ENCODE measurements at places on chromosomes 1 and 21. TPM values are rescaled to one million over a fixed set of nuclear protein-coding genes. Genes with fewer than 3 reads are reported as not detected.

DNA sequence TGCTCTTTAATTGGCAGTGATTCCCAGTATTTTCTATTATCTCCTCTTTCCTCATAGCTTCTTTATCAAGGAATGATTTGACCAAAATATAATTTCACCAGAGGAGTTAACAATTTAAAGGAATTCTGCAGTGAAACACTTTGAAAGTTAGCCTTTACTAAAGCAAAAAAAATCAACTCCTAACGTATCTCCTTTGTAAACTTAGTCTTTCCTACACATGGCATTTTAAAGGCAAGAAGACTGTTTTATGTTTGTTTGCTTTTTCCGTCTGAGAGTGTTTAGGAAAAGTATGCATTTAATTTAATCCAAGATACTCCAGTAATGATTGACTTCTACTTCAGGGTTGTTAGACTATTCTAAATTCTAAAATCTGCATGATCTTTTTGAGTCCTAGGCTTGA is 15.9 kb downstream of the ATP6V1G3 start:
- DNase-seq: no peak
- H3K4me1 ChIP-seq: peaks cover 73% of the 10 kb centered on the region
- peak overlapping the region; percentile 76 for H3K4me3 ChIP-seq
- H3K36me3 ChIP-seq: peaks cover 5% of the 10 kb centered on the region
- peak overlapping the region; percentile 99 for H3K27ac ChIP-seq

CCDC17 gene
- 1.1 TPM for total RNA-seq

GRCh38 chr1:75430526-75430925 is 180.4 kb downstream of the SLC44A5 start:
- H3K27me3 ChIP-seq: no peaks in the 10 kb centered on the region
- H3K36me3 ChIP-seq: no peaks in the 10 kb centered on the region
- no peaks in the 10 kb centered on the region for H3K4me1 ChIP-seq
- no peak overlapping the region for H3K27ac ChIP-seq

DNA sequence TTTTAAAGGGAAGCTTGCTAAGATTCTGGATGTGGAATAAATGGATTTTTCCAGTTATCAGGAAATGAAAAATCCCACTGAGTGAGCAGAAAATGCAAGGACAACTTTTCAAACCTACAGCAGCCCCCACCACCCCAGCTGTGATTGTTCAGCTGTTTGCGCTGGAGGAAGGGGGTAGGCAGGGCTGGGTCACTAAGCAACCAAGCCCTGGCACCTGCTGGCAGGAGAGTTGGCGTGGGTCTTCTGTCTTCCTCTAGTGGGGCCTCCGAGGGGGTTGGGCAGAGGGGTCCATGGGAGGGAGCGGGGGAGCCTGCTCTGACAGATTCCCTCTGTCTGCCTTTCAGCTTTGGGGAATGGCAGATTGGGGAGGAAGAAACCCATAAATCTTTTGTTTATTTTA is 45.3 kb downstream of the EIF2D start:
- H3K4me1 ChIP-seq: peaks cover 96% of the 10 kb centered on the region
- DNase-seq: no peak
- peaks cover 3% of the 10 kb centered on the region for H3K27me3 ChIP-seq
- peaks cover 91% of the 10 kb centered on the region for H3K36me3 ChIP-seq

NEXN gene
- 2.5 TPM for total RNA-seq

GRCh38 chr1:86207323-86207722 is 50.8 kb upstream of the COL24A1 start:
- no peaks in the 10 kb centered on the region for H3K36me3 ChIP-seq
- no peak overlapping the region for H3K27ac ChIP-seq
- H3K4me3 ChIP-seq: no peak overlapping the region
- no peaks in the 10 kb centered on the region for H3K4me1 ChIP-seq
- DNase-seq: no peak

GUCA2B gene
- total RNA-seq: not detected

GRCh38 chr1:110555807-110556470 is 37.0 kb upstream of the KCNA10 start:
- H3K36me3 ChIP-seq: no peaks in the 10 kb centered on the region
- H3K27ac ChIP-seq: no peak overlapping the region
- peaks cover 3% of the 10 kb centered on the region for H3K4me1 ChIP-seq
- DNase-seq: no peak

DNA sequence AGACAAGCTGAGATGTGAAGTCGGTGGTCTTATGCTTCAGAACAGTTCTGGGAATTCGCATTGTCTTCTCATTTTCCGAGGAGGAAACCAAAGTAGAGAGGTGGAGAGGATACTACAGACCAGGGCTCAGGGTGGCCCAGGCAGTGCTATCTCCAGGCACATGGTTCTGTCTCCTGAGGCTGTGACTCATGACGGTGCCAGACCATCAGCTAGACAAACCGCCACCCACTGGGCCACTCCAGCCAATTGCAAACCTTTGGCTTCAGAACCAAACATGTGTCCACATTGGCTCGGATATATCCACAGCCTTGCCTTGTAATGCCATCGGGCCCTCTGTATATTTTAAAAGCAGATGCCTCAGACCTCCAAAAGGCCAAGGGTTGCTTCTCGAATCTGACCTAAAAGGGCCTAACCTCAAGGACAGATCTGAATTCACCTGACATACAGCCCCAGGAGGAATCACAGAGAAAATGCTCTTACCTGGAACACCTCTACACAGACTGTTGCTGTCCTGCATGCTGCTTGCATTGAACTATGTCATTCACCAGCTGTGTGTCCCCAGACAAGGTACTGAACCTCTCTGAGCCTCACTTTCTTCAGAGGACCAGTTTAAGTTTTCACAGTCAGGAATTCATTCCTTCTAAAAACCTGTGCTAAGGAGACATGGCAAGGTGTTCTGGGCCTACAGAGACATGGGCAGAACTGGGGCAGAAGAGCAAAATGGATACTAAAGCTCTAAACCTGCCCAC is 224.9 kb upstream of the JUN start:
- no peak for DNase-seq
- peaks cover 6% of the 10 kb centered on the region for H3K27me3 ChIP-seq
- peaks cover 50% of the 10 kb centered on the region for H3K4me1 ChIP-seq
- no peaks in the 10 kb centered on the region for H3K36me3 ChIP-seq
- H3K4me3 ChIP-seq: no peak overlapping the region

PAQR7 gene
- total RNA-seq: 8.6 TPM

- H3K4me1 ChIP-seq: no peaks in the 10 kb centered on the region
- H3K27ac ChIP-seq: no peak overlapping the region
- no peak overlapping the region for H3K4me3 ChIP-seq
- DNase-seq: no peak
- no peaks in the 10 kb centered on the region for H3K36me3 ChIP-seq
- peaks cover 8% of the 10 kb centered on the region for H3K27me3 ChIP-seq
Observed at GRCh38 chr1:66607458-66607857, 73.5 kb downstream of the SGIP1 start.

DNA sequence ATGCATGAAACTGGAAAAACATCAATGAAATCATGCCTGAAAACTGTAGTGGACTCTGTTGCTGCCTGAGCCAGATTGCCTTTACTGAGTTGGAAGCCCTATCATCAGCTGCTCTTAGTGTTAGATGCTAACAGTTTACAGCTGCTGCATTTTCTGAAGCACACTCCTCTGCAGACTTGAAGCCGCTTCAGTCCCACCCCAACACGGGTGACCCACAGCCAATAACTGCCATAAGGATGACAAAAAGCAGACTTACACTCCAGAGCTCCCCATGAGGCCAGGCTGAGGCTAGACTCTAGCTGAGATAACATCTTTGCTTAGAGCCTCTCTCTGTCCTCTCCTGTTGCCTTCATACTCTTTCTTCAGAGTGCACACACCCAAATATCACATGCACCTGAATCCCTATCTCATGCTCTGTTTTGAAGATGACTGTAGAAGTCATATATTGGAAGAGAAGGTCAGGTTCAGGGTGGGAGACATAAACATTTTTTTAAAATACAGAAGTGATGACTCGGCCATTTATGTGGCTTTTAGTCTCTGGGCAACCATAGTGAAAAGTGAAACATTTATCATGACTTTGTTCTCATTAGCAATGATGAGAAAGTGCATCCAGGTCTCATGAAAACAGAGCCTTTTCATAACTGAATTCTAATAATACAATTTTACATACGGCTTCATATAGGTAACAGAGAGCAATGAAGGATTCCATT is 161.0 kb downstream of the KCNK2 start:
- H3K27me3 ChIP-seq: peaks cover 5% of the 10 kb centered on the region
- DNase-seq: no peak
- H3K27ac ChIP-seq: no peak overlapping the region
- H3K4me3 ChIP-seq: no peak overlapping the region
- no peaks in the 10 kb centered on the region for H3K36me3 ChIP-seq

PYHIN1 gene
- total RNA-seq: 1.4 TPM

LPAR3 gene
- 1.1 TPM for total RNA-seq

TSTD1 gene
- 44.8 TPM for total RNA-seq

GRCh38 chr1:113199760-113200455 is 126.9 kb downstream of the LRIG2 start:
- no peak for DNase-seq
- no peak overlapping the region for H3K27ac ChIP-seq
